ENCODE measurements at places on chromosomes 7 and 10.

- no peak for DNase-seq
Measured at GRCh38 chr7:108526768-108527017, 758 bp upstream of the PNPLA8 start.

GRCh38 chr7:101545441-101546190, 83.5 kb downstream of the MYL10 start:
- DNase-seq = no peak

GRCh38 chr10:61063901-61064300, 119.9 kb upstream of the RHOBTB1 start:
- DNase-seq = no peak

- DNase-seq = no peak
Measured at GRCh38 chr10:103812432-103812831, 42.9 kb downstream of the SH3PXD2A start.

GRCh38 chr10:32622409-32622808, 176.5 kb downstream of the CCDC7 start:
- DNase-seq = no peak

- DNase-seq = no peak
Measured at GRCh38 chr7:157818701-157819454, 482.1 kb downstream of the DNAJB6 start.

GRCh38 chr10:87504640-87505365, at the start of gene MINPP1:
MINPP1 (plus strand) TSS chr10:87504893; CDS start chr10:87504916, 23 bp downstream.
- DNase-seq = peak; percentile 82

- no peak for DNase-seq
Measured at GRCh38 chr10:23280419-23281043, 64.1 kb downstream of the C10orf67 start.

DNA sequence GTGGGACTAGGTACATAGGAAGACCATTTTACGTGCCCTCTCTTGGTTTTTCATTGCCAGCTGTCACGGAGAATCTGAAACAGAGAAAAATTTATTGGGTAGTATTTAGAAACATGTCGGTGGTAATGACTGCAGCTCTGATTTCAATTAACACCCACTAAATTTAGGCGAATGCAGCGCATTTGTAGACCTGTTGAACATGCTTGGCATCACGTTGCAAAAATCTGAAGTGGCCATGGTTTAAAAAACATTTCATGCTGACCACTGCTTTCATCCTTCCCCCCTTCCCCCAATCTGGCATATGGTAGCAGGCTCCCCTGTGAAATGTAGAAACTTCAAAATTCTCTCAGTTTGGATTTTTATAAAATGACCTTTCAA, 34.0 kb downstream of the LRMDA start:
- peak; percentile 55 for DNase-seq

DNA sequence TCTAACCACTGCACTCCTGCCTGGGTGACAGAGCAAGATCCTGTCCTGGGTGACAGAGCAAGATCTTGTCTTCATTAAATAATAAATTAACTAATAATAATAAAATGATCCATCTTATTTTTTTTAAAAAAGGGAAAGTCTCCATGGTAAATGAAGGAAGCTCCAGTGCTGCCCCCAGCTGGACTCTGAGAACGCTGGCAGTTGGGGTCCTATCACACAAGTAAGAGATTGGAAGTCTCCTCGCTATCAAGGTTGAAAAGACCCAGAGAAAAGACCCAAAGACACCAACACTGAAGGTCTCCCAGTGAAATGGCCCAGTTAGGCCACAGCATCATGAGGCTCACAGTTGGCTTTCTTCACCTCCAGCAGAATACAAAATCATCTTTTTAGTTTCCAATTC, 13.8 kb upstream of the C10orf67 start:
- DNase-seq = peak; percentile 21

DNA sequence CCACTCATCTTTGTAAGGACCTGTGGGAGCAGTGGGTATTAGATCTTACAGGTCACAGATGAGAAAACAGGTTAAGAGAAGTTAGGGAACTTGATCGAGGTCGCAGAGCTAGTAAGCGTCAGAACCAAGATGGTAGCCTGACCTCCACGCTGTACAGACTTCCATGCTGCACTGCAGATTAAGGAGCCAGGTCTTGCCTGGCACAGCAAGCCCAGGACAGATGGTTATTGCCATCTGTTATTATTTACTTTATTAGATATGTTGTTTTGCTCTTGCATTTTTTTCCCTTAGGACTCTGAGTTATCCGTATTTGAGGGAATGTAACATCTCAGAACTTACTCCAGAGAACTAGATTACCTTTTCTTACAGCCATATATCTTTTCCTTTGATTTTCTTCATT, 147.2 kb downstream of the NSUN6 start:
- DNase-seq = no peak

GRCh38 chr10:75788394-75789205, 357.2 kb downstream of the LRMDA start:
- DNase-seq = no peak

DNA sequence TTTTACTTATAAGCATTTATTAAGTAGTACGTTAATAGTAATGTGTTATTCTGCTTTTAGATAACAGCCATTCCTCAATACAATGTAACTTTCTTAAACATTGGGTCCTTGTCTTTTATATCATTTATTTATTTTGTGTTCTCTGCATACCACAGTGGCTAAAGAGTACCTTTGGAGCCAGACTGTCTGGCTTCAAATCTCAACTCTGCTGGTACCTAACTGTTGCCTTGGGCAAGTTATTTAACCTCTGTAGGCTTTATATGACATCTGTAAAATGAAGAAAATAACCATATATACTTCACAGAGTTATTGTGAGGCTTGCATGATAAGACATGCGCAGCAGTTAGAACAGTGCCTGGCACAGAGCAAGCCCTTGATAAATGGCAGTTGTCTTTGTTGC, 397.6 kb downstream of the MDFIC start:
- DNase-seq = no peak

GRCh38 chr10:30309403-30309802, 39.7 kb downstream of the MTPAP start:
- no peak for DNase-seq

DNA sequence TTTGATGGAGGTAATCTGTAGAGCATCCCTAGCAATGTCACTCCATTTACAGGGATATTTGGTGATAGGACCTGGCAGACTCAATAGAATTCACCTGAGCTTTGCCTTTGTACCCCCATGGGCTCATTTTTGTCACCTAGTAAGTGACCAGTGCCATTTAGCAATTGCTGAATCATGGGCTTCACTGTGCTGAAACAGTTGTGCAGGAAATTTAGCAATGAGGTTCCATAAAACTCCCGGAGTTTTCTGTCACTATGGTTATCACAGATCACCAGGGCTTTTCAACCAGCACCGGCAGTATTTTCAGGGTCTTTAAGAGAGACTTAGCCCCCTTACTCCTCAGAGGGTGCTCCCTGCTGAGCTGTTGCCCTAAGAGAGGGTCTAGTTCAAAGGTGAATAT, 40.2 kb downstream of the FAS start:
- no peak for DNase-seq

DNA sequence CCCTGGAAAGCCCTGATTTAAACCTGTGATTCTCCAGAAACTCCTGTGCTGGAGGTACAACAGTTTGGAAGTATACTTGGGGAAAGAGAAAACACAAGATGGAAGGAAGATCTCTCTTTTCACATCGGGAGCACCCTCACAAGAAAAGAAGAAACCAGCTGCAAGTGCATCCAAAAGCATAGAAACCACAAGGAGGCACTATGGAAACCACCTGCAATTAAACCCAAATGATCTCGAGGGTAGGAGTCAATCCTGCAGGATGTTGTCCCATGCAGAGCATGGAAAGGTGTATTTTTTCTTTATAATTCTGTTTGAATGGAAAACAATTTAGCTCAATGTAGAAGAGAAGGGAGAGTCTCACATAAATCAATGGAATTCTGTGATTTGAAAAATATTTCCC, 210.5 kb downstream of the TWIST1 start:
- no peak for DNase-seq

- DNase-seq = no peak
Measured at GRCh38 chr10:132266594-132267161, 41.1 kb downstream of the STK32C start.

- DNase-seq = peak; percentile 23
Measured at GRCh38 chr10:12579954-12580858, 230.9 kb downstream of the CAMK1D start.

DNA sequence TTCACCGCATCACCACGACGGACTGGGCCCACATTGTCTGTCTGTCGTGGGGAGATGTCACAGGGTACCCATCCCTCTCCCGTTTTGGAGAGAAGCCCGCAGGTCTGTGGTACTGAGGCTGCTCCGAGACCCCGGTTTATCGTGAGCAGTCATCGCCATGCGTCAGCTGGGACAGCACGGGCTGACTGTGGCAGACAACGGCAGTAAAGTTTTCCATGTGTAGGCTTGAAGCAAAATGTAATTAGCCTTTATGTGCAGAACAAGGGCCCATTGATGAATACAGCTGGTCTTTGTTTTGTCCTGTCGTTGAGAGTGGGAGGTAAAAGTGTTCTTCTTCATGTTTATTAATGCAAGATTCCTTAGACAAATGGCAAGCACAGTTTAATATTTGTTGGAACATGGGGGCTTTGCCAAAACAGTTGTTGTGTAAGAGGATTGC, 167.4 kb upstream of the SH2B2 start:
- no peak for DNase-seq

DNA sequence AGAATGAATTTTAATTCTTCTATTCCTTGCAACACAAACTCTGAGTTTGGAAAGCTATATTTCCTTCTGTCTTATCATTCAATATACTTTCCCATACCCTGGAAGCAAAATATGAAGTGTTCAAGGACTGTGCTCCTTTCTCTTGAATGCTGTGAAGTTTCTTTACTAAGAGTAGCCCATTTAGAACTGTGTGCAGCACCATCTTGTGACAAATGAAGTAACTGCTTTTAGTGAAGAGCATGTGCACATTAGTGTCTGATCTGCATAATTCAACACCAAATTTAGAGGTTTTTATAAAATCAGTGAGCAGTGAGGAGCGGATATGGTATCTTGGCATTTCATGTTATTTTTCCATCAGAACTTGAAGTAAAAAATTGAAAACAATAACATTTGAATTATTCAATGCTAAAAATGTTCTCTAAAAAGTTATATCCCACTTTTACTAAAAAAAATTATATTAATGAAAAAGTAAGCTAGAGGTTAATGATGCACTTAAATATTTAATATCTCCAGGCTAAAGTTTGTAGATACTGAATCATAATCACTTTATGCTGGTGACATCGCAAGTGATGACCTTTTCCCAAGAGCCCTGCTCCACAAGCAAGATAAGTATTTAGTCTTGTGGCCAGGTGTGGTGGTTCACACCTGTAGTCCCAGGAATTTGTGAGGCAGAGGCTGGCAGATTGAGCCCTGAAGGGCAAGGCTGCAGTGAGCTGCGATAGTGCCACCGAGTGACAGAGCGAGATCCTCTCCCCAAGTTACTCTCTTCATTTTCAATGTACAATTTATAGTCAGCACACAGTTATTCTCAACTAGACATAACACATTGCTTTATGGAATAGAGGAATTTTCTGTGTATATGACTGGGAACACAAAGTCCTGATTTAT, 108.8 kb upstream of the PCLO start:
- DNase-seq = peak; percentile 31

GRCh38 chr7:24871770-24872169, 108.2 kb downstream of the OSBPL3 start:
- no peak for DNase-seq

GRCh38 chr10:24886290-24886680, 66.1 kb downstream of the PRTFDC1 start:
- no peak for DNase-seq

- DNase-seq = peak; percentile 83
Measured at GRCh38 chr10:26969145-26969926, 108.6 kb upstream of the ABI1 start.

GRCh38 chr10:49594594-49594993, 15.5 kb upstream of the SLC18A3 start:
- DNase-seq = peak; percentile 51

GRCh38 chr10:64708884-64709681, 1187.9 kb downstream of the REEP3 start:
- DNase-seq = no peak

GRCh38 chr7:34776748-34777358, 118.8 kb downstream of the NPSR1 start:
- DNase-seq = no peak
